DMS153 (cell line): ENCODE measurements at places on chromosomes 5 and 9.

DNA sequence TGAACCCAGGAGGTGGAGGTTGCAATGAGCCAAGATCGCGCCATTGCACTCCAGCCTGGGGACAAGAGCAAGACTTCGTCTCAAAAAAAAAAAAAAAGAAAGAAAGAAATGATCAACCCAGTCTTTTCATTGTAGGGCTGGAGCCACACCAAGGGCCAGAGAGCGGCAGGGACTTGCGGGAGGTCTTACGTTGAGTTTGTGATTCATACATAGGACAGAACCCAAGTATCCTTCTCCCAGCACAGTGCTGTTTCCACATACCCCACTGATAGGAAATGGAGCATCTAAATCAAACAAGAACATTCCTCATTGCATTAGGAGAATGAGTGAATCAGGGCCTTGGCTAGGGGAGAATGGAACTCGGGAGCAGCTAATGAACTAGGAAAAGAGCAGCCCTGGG is 3.5 kb upstream of the TNIP1 start:
- no peak for DNase-seq

- DNase-seq: no peak
Observed at GRCh38 chr5:93477816-93478215, 103.2 kb downstream of the NR2F1-AS1 start.

GRCh38 chr9:112774006-112774996 is 23.7 kb downstream of the SNX30 start:
- no peak for DNase-seq

DNA sequence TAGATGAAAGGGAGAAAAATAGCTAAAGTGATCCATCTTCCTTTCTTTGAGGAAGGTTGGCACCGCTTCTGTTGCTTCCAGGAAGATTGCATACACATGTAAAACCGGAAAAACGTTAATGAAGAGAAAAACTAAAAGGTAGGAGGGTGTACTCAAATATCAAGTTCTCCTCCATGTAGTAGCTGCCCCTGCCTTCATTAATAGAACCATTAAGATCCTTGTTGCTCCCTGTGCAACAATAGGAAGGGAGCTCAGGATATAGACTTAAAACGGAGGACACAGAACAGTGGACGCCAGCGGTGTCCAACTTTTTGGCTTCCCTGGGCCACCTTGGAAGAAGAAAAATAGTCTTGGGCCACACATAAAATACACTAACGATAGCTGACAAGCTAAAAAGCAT is 118.9 kb downstream of the TMEM174 start:
- DNase-seq: no peak

- DNase-seq: no peak
Observed at GRCh38 chr9:117768750-117769395, 64.7 kb downstream of the TLR4 start.

- no peak for DNase-seq
Observed at GRCh38 chr5:33772380-33772897, 119.4 kb downstream of the ADAMTS12 start.

DNA sequence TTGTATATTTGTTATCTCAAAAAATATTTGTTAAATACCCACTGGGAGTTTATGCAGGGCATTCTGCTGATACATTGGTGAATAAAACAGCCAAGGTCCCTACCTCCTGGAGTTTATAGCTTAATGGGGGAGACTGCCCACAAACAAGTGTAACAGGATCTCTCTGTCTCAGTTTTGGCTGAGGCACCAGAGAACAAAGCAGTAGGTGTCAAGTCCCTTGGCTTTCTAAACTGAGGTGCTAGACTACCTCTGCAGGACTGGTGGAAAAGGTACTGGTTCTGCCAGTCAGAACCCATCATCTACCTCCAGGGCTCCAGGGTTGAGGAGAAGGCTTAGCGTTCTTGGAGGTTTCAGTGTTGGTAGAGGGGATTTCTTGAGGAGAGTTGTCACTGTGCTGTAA is 188.4 kb upstream of the ELL2 start:
- no peak for DNase-seq

DNA sequence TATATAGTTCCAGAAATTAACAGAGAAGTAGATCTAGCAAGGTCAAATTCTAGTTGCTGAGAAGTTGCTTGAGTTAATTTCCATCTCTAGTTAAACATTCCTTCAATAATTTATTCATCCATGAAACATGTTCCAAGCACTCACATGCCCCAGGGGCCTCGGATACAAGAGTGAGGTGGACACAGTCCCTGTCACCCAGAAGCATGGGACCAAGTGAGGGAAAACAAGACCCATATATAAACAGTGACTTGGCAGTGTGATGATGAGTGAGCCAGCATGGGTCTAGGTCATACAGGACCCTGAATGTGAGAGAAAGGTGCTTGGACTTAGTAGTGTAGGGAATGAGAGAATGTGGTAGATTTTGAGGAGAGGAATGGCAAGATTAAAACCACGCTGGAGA is 216.9 kb downstream of the TTLL11 start:
- no peak for DNase-seq

GRCh38 chr5:27706832-27707231 is 668.4 kb upstream of the CDH9 start:
- no peak for DNase-seq

- no peak for DNase-seq
Observed at GRCh38 chr9:111198936-111199335, 131.1 kb downstream of the OR2K2 start.

DNA sequence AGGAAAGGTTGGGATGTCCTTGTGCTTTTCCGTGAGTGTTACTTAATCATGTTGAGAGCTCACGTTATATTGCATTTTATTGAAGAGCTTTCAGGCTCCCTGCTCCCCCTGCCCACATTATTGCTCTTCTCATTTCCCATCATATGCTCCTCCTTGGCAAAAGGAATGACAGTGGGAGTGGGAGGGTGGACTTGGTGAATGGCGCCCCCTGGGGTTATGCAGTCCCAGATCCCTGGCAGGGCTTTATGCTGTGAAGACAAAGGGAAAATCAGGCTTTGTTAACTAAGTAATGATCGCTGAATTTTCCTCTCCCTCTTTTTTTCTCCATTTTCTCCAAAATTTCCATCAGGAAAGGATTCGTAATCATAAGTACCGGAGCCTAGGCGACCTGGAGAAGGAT is 166.6 kb downstream of the SMARCA2 start:
- DNase-seq: no peak

DNA sequence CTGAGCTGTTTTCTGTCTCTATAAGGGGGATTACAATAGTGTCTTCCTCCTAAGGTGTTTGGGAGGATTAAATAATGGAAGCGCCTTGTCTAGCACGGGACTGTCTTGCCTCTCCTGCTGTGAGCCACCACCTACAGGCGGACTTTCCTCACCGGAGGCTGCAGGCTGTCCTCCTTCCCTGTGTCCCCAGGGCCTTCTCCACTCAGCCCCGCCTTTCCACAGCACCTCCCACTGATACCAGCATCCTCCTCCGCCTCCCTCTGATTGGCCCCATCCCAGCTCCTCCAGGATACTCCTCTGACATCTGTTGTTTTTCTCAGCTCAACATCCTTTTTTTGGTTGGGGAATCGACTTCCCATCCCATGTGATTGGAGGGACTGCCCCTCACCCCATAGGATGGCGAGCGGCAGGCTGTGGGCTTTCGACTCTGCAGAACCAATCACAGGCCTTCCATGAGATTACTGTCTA is 851 bp upstream of the ZDHHC12 start:
- DNase-seq: peak; percentile 82

- no peak for DNase-seq
Observed at GRCh38 chr9:84371737-84372136, 31.2 kb upstream of the SLC28A3 start.

GRCh38 chr9:96430377-96430776 is 12.2 kb upstream of the ZNF367 start:
- no peak for DNase-seq

DNA sequence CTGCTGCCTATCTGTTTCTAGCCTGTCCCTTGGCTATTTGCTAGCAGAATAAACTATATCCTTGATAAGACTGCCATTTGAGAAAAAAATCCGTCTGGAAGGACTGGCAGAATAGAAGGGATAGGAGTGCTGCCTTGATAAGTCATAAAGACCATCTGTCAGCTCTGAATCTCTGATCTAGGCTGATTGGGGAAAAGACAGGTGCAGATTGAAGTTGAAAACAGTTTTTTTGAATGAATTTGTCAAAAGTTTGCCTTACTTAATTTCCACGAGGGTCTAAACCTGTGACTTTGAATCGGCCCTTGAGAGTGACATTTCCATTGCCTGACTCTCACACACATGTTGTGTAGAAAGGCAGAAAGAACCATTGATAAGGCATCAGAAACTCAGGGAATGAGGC is 218.6 kb downstream of the MAN2A1 start:
- DNase-seq: no peak

DNA sequence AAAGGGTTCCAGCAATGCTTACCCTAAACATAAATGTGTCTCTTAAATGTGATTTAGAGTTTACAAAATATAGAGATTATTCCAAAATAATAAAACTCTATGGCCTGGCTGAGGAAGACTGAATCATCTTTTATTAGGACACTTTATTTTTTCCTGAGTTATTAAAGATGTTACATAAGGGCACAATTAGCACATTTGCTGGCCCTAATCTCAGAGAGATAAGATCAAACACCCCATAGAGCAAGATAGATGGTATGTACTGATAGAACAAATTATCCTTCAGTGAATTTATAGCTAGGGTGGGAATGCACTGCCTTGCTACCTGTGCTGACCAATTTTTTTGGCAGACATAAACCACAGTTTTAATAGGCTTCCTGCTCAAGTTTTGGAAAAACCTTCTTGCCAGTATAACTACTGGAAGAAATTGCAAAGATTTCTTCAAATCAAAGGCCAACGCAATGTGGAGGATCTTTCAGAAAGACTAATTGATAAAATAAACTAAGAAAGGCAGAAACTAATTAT is 367.1 kb upstream of the MPDZ start:
- no peak for DNase-seq

- DNase-seq: no peak
Observed at GRCh38 chr9:136378170-136379002, 4.9 kb upstream of the CARD9 start.

GRCh38 chr9:135223831-135224230 is 136.4 kb downstream of the OLFM1 start:
- no peak for DNase-seq

- DNase-seq: no peak
Observed at GRCh38 chr5:166845044-166845443, 1446.4 kb upstream of the WWC1 start.

DNA sequence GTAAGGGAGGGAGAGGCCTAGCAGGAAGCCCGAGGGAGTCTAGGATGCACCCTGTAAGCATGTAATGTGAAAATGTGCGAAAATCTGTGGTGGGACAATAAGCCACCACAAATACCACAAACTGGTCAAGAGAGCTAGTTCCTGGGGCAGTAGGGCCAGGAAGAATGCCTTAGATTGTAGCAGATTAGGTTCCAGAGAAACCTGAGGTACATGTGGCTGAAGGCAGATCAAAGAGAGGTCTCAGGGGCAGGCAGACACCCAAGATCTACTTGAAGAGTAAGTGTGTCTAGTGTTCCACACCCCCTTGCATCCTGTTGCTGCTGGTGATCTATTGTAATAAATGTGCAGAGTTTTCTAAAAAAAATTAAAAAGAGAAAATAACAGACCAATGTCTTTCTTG is 1677.3 kb upstream of the CDH6 start:
- no peak for DNase-seq

- no peak for DNase-seq
Observed at GRCh38 chr5:76380346-76381066, 22.6 kb upstream of the IQGAP2 start.

DNA sequence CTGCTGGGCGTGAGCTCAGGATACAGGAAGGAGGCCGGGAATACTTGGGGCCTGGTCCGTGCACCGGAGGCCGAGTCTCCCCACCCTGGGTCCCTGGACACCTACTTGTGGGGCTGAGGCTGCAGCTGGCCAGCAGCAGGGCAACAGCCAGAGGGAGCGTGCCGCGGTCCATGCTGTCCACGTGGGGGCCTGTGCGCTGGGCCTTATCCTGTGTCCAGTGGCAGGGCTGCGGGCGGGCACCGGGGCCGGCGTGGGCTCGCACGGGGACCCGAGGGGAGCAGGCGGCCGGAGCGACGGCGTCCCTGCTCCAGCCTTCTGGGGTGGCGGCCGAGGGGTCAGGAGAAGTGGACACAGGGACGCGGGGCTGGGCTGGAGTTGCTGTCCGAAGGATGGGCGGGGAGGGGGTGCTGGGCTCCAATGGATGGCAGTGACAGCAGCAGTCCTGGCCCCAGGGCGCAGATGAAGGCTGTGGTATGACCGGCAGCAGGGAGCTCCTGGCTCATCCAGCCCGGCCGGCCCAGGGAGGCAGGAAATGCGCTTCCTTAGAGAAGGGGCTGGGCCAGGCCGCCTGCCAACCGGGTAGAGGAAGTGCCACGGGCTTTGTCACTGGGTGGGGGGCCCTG is at the start of gene ENG:
ENG (minus strand) TSS at position 475 of the 623 bp plus-strand sequence; CDS start at position 172, 303 bp downstream.
- DNase-seq: peak; percentile 26

DNA sequence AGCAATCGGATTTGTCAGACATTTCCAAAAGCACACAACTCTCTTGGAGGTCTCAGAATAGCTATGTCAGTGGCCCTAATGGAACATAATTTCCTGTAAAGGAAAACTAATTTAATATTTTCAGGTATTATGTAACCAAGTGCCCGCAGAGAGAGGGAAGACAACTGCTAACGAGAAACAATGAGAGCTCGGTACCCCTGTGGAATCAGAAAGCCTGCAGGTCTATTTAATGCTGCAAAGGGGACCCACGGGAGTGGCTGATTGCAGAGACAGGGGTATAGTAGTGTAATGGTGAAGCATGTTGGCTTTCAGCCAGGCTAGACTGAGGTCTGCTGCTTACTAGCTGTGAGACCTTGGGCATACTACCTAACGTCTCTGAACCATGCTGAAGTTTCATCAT is 508.1 kb upstream of the BRINP1 start:
- no peak for DNase-seq

DNA sequence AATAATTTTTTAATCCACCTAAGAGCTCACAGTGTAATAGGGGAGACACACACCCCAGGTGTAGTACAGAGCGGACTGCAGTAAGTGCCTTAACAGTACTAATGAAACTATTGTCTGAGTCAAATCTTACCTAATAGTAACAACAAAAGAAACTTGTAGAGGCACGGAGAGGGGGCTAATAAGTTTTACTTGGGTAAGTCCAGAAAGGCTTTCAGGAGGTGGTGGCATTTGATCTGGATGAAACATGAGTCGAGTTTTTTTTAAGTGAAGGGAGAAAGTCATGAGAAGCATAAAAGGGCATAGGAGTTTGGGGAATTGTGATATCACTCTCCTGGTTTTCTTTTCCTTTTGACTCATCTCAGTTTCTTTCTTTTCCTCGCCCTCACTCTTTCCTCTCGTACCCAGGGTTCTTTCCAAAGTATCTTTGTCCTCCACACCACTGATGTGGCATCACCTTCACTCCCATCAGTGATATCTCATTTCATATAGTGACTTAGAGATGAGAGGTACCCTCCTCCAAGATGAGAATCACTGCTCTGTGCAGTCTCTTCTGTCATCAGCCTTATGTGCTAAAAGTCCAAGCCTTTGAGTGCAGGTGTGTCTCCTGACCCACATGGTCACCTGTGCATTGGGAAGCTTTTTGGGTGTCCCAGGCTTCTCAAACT is 2.0 kb downstream of the CTNNA1 start:
- DNase-seq: no peak
